ENCODE measurements at places on chromosomes 7 and 10.

- peak; percentile 62 for DNase-seq
These were observed 13.5 kb downstream of the TBXAS1 start for GRCh38 chr7:139842401-139843210.

DNA sequence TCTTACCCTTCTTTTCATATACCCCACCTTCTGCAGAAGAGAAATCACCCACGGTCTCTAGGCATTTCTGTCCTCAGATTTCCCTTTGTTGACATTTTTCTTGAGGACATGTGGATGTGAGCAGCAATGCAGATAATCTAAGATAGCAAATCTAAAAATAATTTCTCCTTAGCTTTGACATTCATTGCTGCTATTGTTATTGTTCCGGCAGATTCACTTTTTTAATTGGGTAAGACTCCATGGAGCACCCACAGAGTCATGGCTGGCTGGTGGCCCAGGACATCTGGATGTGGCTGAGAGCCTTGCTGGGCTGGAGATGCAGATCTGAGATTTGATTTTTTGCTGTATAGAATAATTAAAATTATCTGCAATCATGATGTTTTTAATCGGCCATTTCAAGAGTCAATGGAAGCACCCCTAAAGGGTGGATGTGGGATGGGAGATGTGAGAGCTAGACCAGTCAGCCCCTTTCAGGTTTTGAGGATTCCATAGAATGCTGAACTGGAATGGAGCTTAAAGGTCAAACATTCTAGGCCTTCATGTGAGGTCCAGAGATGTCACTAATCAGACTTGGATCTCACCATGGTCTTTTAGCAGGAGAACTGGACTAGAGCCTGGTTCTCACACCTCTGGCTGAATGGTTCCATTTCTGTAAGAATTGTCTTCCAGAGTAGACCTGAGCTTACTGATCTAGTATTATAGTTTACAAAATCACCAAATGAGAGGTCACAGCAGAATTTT lies 37.5 kb downstream of the TAS2R41 start:
- DNase-seq, result no peak

DNA sequence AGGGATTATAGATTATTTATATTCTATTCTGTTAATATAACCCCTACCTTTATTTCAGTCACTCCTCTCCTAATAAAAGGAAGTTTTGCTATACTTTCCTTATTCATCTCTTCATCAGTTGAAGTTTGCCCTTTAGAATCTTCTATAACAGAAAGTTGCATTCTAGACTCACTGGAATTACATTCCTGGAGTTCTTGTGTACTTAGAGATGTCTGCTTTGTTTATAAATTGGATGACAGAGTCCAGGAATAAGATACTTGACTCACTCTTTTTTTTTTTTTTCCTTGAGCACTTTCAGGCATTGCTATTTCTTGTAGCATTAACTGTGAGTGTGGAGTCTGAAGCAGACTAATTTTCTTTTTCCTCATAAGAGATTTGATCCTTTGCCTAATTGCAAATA lies 640.8 kb downstream of the XPNPEP1 start:
- DNase-seq, result no peak

DNA sequence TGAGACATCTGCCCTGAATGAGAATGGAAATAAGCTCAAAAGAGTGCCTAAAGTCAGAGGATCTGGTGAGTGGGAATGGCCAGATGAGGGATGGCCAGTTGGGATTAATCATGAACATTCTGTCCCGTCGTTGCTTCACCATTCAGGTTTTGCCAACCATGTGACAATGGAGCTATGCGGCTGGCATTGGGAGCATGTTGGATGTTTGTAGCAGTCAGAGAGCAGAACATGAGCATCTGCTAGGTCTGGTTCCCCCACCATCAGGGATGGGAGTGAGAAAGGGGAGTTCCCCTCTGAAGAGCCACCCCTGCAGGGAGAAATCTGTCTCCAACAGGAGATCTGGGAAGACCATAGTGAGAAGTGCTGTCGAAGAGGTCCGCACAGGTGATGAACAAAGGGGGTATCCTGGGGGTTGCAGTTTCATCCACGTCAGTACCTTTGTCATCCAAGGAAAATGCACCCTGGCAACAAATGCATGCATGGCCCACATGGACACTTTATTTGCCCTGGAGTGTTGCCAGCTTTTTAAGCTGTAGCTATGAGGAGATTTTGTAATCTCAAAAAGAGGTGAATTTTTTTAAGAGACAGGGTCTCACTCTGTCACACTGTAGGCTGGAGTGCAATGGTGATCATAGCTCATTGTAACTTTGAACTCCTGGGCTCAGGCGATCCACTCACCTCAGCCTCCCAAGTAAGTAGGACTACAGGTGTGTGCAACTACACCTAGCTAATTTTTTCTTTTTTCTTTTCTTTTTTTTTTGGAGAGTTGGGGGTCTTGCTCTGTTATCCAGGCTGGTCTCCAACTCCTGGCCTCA lies 190.2 kb downstream of the CAMK1D start:
- no peak for DNase-seq

DNA sequence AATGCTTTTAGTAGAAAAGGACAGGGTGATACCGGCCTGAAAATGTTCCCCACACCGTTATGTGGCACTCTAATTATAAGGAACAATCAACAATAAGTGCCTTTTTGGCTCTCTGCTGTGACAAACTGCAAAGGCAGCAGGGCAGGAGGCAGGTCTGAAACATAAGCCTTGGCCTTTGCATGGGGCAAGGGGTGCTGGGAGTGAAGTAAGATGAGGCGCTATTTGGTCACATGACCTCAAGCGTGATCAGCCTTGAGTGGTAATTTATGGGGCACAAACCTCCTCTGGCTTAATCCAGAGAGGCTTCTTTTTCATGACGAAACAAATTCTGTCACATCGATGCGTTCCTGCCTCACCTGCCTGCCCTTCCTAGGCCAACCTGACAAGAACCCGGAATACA lies 202.7 kb downstream of the TAX1BP1 start:
- DNase-seq, result no peak

- DNase-seq, result peak; percentile 93
These were observed 55.4 kb downstream of the SLC37A3 start for GRCh38 chr7:140342727-140343514.
